ENCODE measurements at places on chromosomes 7 and 10. TPM values are rescaled to one million over a fixed set of nuclear protein-coding genes. Genes with fewer than 3 reads are reported as not detected.

Gene CC2D2B
- 0.86 TPM for total RNA-seq

Gene ANKRD30A
- total RNA-seq: 0.97 TPM

Gene EIF4EBP2
- 43.2 TPM for total RNA-seq

Gene PCLO
- under 0.01 TPM for total RNA-seq

Gene ANKRD7
- total RNA-seq: 0.86 TPM

Gene C10orf53
- not detected for total RNA-seq

Gene LRRC61
- 6.8 TPM for total RNA-seq

Data from fibroblast of villous mesenchyme (primary cell).